ENCODE measurements at places on chromosomes 16 and 17.

- DNase-seq: no peak
Measured at GRCh38 chr16:7517496-7517895, 184.9 kb downstream of the RBFOX1 start.

DNA sequence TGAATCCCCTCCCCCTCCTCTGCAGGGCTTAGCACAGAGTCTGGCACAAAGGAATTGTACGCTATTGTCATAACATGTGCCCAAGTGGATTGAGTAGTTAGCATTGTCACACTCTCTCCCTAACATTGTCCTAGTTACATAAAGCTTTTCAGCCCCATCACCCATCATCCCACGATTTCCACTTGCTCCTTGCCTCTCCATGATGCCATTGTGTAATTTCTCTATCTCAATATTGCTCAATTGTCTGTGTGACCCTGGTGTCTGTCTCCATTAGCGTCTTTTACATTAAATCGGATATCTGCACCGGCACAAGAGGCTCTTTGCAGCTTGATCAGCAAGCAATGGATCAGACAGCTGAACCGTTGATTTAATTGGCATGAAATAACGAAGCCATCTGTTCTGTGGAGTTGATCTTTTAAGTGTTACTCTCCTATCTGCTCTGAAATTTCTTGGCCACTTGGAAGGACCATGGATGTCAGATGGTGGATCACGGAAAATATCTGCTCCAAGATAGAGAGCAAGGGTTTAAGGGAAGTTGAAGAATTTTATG is 77.0 kb upstream of the HS3ST4 start:
- no peak for DNase-seq

DNA sequence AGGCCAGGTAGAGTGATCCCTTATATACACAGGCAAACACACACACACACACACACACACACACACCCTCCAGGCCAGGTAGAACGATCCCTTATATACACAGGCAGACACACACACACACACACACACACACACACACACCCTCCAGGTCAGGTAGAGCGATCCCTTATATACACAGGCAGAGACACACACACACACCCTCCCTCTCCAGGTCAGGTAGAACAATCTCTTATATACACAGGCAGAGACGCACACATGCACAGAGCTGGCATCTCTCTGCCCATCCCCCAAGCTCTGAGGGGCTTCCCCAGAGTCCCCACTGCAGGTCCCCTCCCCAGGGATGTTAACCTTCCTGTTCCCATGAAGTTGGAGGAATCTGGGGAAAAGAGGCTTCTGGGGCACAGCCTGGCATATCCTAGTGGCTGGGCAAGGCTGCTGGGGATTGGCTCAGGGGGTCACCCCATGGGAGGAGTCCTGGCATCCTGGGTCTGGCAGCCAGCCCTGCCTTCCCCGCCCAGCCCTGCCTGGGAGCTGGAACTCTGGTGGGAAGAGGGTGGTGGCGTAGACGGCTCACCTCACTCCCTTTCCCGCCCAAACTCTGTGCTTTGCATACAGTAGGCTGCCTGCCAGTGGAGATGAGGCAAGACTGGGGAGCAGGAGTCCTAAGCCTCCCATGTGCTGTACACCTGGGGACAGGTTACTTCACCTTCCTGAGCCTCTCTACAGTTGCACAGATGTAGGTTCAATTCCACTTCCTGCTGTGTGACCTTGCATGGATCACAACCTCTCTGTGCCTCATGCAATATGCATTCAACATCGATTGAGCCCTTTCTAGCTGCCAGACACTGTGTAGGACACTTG is 41.8 kb downstream of the TEKT5 start:
- no peak for DNase-seq

- DNase-seq: no peak
Measured at GRCh38 chr17:46056800-46057304, 57.8 kb downstream of the STH start.

DNA sequence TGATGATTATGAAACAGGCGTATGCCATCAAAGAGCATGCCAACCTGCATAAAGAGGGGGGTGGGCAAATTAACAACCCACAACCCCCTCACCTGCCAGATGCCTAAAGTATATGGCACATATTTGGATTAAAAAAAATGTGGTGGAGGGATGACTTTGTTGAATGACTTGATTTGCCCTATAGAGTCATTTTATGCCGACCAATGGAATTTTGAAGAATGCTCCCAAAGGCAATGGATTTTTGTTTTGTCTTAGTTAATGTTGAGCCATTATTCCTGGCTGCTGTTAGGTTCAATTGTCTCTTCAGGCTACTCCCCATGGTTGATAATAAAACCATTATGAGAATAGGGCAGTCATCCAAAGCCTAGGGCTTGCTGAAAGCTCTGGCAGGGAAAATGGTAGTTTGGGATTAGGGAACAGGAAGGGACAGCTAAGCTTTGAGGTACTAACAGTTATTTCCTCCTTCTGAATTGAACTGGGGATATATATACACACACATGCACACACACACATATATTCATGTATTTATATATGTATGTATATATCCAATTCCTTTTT is 5.8 kb upstream of the CHCT1 start:
- DNase-seq: no peak

DNA sequence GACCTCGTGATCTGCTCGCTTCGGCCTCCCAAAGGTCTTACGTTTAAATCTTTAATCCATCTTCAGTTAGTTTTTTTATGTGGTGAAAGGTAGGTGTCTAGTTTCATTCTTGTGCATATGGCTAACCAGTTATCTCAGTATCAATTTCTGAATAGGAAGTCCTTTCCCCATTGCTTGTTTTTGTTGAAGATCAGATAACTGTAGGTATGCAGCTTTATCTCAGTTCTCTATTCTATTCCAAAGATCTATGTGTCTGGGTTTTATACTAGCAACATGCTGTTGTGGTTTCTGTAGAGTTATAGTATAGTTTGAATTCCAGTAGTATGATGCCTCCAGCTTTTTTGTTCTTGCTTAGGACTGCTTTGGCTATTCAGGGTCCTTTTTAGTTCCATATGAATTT is 65.2 kb downstream of the TNFRSF13B start:
- no peak for DNase-seq

DNA sequence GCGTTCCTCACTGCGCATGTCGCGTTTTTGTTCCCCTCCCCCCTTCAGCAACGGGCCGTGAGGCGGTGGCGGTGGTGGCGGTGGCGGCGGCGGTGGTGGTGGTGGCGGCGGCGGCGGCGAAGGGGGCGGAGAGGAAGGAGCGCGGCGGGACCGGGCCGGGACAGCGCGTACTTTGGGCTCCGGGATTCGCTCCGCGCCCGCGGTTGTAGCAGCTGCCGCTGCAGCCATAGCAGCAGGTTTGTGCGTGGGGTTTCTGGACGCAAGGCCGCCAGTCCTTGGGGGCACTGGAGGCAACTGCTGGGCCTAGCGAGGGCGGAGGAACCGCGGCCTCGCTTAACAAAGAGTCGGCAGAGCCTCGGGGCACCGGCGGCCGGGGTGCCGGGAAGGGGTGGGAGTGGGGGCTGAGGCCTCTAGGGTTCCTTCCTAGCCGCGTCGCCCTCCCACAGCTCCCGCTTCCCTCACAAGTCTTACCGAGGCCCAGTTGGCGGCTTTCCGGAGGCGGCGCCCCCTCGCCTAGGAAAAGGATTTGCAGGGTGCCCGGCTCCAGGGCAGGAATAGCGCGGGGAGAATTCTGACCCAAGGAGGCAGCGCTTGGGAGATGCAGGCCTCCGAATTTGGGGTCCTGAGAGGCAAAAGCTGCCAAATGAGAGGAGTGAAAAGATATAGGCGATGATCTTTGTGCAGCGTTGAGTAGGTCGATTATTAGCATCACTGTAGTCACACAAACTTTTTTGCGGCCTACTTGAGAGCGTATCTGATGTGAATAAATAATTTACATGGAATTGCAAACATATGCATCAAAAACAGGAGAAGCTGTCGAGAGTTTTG is at the start of gene DDX42:
DDX42 (plus strand) TSS at position 30 of the 828 bp plus-strand sequence. CDS start 12,880 bp downstream, outside the sequence.
- no peak for DNase-seq

Data from iPS DF 19.7 (cell line).